ENCODE measurements at places on chromosomes 6 and 20.

- DNase-seq = no peak
Observed at GRCh38 chr20:33404281-33404680, 3.0 kb upstream of the CDK5RAP1 start.

DNA sequence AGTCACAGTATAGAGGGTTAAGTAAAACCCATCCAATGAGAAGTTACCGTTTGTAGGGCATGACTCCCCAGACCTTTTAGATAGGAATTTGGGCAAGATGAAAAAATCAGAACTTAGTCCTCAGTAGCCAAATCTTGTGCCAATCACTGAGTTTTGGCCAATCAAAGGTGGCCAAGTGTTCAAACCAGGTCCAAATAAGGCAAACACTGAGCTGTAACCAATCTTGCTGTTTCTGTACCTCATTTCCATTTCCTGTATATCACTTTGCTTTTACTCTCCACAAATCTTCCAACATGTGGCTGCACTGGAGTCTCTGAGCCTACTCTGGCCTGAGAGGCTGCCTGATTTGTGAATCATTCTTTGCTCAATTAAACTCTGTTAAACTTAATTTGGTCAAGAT, 81.8 kb upstream of the GPR6 start:
- DNase-seq = no peak

DNA sequence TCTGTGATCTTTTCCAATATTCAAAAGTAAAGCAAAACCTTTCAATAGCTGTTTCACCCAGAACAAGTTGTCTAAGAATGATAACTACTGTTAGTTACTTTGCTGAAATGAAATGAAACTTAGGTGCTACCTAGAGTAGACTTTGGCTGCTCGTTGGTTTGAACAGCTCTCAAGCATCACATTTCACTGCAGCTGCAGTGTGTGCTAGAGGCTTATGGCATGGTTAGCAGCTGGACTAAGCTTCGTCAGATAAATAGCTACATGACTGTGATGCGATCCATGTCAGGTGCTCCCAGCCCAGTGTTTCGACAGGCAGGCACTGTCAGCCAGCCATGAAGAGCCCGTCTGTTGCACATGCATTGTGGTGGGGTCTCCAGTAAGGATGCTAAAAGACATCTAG, 201.1 kb downstream of the TFAP2B start:
- DNase-seq = no peak

DNA sequence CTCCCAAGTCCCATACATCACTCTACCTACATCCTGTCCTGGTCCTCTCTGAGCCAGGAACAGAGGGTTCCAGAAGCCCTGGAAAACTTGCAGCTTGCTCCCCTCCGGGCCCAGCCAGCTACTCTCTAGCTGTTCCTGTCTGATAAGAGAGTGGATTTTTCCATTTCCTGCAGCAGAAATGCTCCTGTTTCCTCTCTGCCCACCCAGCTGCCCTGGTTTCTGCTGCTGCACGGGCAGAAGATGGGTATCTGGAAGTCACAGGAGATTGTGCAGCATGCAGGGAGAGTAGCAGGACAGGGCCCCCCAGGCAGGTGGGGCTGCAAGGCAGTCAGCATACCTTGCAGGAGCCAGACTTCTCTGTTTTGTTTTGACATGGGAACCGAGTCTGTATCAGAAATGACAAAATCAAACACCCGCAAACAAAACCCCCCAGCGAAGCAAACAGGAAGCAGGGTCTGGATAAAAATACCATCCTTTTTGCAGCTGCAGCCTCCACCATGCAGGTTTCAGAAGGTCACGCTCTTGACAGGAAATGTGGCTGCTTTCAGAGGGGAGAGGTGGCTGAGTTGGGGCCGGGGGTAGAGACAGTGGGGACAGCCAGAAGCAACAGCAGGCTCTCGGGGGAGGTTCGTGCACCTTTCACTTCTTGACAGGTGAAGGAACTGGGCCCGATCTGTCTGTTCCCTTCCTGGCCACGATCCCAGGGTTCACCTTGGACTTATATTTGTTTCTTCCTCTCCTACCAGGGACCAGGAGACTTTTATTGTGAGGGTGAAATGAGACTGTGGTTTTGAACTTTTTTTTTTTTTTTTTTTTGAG, 50.8 kb upstream of the FAM83D start:
- DNase-seq = no peak

DNA sequence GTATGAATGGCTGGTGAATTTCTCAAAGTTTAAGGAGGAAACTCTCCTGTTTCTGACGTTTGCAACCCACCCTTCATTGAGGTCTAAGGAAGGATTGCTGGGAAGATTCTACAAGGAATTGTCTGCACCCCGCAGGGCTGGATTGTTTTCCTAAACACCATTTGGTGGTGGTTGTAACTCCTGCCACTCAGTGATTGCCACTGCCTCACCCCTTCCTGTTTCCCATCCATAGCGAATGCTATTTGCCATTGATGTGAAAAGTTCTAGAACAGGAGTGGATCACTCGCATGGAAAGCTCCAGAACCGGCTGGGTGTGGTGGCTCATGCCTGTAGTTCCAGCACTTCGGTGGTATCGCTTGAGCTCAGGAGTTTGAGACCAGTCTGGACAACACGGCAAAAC, 8.7 kb upstream of the DSP start:
- no peak for DNase-seq

- DNase-seq = no peak
Observed at GRCh38 chr6:4637691-4638433, 138.3 kb upstream of the CDYL start.

DNA sequence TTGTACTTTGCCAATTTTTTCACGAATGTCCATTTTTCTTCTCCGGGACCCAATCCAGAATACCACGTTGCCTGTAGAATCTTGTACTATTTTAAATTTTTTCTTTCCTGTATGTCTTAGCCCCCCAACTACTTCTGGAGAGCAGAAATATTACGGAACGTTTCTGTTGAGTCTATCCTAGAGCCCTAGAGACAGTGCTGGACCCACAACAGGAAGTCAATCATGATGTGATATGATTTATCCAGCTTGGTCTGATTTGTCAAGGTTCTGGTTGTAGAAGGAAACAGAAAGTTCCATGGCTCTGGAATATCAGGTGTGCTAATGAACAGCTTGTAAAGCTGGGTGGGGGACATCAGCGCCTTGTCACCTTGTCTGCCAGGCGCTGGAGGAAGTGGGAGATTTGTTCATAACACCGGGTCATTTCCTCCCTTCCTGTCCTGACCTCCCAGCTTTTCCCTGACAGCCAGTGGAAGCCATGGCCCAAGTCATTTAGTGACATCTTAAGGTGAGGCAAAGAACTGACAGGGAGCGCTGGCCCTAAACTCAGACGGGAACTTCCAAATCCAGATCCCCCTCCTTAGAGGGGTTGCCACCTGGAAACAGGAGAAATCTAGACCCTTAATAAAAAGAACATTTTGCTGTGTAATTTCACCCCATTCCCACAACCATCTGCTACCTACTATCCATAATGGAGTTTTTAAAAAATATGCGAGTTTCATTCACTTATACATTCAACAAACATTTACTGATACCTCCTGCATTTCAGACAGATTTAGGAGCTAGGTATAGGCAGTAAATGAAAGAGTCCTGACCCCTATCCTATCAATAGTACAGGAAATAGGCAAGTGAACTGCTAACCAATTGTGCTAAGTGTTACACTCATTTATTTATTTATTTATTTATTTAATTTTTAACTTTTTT, 130.5 kb downstream of the ZFP64 start:
- no peak for DNase-seq

GRCh38 chr6:168034537-168034936, 37.1 kb downstream of the KIF25 start:
- DNase-seq = no peak

- DNase-seq = peak; percentile 88
Observed at GRCh38 chr6:4021133-4021853, 57.6 kb downstream of the FAM217A start.

Measured in C1 segment of cervical spinal cord (tissue), 14 donors.